ENCODE measurements at places on chromosomes 1 and 21. TPM values are rescaled to one million over a fixed set of nuclear protein-coding genes. Genes with fewer than 3 reads are reported as not detected.

EXTL2 gene
- 4.7 TPM for total RNA-seq

AMY2A gene
- total RNA-seq: not detected

HSD3B1 gene
- 0.07 TPM for total RNA-seq

DNMT3L gene
- not detected for total RNA-seq

DNA sequence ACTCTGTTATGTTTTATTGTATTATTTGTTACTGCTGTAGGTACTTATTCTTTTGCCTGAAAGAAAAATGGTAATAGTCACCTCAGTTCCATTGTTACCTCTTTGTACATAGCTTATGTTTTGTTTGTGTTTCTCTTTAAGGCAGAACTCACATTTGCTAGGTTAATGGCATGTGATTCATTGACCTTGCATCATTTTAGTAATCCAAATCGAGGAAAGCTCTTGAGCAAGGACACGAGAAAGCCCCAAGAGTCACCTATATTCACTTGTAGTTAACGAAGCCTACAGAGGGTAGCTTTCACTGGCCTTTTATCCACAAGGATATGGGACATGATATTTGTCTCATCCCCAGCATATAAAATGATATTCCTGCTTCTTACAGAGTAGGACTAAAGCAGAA, 1765.2 kb downstream of the NCAM2 start:
- DNase-seq: no peak

DNA sequence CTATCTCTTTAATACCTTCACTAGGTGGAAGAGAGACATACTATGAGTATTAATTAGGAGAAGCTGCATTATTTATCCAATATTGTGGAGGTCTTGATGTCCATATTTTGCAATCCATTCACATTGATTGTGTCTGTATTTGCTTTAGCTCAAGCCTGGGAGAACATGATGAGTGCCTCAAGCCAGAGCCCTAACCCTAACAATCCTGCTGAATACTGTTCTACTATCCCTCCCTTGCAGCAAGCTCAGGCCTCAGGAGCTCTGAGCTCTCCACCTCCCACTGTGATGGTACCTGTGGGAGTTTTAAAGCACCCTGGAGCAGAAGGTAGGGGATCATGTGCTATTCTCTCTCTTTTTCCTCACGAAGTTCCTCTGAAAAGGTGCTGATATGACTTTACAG, 99.5 kb downstream of the CC2D1B start:
- DNase-seq: no peak

DNA sequence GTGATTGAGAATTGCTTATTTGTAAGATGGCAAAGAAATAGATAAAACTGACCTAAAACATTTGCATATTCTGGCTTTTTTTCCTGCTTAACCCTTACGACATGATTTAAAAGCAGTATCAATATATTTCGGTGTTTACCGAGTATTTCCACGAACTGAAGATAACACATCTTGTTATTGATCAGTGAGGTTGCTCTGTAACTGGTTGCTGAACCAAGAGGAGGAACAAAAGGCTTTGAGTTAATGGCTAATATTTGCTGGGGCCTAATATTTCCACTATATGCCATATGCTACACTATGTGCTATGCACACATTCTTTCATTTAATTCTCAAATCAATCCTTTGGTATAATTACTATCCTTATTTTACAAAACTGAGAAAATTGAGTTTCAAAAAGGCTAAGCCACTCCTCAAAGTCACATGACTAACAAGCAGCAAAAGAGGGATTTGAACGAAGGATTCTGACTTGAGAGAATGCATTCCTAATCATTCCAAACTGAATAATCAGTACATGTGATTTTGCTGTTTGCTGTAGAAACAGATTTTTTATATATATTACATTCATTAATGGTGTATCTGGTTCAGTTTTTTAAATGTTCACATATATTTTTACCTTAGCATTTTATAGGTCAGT, 346.0 kb downstream of the USP25 start:
- DNase-seq: no peak

DNA sequence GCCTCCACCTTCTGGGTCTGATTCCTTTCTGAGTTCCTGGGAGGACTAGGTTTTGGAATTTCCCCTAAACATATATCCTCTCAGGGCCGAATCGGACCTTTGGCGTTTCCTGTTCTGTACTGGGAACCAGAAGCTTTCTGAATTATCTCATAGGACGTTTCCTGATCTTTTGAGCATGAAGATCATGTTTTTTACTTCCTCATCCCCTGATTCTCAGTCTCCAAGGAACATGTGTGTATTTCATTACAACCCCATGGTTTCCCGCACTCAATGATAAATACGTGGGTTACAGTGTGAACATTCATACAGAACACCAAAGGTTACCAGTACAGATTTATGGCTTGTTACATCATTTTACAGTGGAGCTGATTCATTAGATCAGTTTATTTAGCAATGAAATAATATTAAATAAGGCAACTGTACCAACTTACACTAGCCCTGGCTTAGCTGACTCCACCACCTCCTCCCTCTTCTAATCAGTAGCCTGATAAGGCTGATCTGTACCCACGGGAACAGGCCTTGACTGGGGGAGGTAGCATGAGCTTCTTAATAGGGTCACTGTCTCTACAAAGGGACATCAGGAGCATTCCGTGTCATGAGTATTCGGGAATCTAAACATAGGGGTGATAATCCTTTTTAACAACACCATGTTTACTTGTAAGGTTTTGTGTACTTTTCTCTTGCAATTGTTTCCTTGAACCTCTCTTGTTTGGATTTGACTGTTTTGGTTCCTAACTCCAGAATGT, 57.8 kb upstream of the ERRFI1 start:
- DNase-seq: no peak

- DNase-seq: no peak
These were observed 16.9 kb upstream of the VANGL1 start for GRCh38 chr1:115624859-115625258.
